H54 (cell line): ENCODE measurements at places on chromosomes 4 and X.

DNA sequence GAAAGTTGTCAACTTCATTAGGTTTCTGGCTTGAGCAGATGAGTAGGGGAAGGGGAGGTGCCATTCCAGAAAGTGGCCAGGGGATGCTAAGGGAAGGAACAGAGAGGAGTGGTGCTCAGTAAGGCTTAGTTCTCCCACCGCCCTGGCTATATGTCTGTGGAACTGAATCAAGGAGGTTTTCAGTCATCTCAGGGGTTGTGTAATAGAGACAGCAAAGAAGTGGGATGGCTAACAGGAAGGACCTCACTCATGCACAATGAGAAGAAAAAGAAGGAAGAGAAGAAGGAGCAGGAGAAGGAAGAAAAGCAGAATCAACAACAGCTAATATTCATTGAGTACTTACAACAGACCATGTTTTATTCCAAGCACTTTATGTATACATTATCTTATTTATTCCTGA is 368.7 kb downstream of the MID1IP1 start:
- DNase-seq: no peak

GRCh38 chr4:151169223-151169622 is 69.8 kb downstream of the RPS3A start:
- no peak for DNase-seq

DNA sequence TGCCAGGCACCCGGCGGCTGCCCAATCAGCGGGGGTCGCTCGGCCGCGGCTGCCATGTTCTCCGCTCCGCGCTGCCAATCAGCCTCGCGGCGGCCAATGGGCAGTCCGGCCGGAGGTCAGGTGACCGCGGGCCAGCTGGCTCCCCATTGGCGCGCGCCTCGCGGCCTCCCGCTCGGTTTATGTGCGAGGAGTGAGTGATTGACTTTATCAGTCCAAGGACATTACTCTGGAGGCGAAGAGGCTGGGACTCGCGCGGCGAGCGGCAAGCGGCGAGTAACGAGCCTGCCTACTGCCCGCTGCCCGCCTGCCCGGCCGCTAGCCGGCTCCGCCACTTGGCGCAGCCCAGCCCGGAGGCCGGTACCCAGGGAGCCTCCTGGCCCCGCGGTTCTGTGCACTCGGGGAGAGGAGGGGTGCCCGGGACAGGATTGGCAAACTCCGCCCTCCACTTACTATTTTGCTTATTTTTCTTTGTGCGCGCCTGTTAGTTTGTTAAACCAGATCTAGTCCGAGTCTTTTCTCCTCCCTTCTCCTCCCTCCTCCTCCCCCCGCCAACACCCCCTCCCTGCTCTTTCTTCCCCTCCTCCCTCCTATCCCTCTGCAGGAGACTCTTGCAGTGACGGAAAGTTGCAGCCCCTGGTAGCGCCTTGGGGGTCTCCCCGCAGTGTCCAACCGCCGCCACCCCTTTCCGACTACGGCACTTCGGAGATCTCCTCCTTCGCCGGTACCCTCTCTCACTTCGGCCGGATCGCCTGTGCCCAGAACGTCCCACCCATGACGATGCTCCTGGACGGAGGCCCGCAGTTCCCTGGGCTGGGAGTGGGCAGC is at the start of gene ZIC3:
Gene ZIC3, plus strand, starts transcription at position 207 of the 825 bp plus-strand sequence. Its CDS starts 565 bp downstream, at position 772.
- DNase-seq: no peak

DNA sequence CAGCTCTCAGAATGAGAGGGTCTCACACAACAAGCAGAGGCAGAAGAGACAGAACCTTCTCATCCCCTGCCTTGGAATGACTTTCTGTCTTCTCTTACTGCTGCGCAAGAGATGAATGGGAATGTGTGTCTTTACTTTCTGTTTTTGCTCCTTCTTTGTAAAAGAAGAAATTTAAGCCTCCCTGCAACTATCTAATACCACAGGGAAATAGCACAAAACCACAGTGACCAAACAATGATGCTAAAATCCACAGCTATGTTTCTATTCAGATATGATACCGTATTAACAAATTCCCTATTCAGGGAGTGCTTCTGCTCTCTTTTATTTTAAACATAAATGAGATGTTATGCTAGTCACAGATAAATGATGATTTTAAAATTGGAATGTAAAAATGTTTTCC is 173.8 kb upstream of the RAI2 start:
- no peak for DNase-seq

DNA sequence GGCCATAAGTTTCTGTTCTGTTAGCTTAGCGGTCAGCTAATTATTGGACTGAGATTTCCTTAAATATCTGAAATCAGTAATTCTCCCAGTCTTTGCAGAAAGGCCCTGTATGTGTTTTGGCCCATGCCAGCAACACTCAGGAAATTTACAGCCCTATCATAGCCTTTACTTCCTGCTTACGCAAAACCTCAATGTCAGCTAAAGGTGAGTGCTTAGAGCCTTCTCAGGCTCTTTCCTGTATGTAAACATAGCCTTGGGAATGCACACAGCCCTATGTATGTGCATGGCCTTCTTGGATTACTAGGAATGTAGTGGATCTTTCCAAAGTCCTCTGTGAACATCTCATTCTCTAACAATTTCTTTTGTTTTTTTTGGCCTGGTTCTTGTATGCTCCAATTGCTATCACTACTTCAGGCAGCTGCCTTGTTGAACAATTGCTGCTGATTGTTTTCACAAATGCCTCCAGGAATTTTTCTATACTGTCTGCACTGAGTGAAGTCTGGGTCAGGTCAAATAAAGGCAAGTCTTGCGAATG is 200.0 kb downstream of the PPP1R2C start:
- DNase-seq: no peak

- DNase-seq: no peak
Measured at GRCh38 chr4:108053251-108053711, 63.6 kb downstream of the HADH start.

DNA sequence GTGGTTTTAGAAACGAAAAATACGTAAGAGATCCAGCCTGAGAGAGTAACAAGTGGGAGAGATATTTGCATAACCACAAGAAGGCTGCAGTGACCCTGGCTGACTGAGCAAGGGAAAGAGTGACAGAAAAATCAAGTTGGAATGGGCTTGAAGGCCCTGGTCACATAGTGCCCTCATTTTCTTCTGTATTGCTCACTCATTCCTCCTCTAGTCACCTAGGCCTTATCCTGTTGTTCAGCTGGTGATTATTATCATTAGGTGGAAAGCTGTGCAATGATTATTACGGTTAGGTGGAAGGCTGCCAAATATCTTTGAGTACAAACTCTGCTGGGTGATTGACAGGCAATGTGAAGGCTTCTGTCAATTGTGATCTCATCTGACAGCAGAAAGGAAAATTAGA is 2384.1 kb downstream of the PCDH7 start:
- DNase-seq: no peak

DNA sequence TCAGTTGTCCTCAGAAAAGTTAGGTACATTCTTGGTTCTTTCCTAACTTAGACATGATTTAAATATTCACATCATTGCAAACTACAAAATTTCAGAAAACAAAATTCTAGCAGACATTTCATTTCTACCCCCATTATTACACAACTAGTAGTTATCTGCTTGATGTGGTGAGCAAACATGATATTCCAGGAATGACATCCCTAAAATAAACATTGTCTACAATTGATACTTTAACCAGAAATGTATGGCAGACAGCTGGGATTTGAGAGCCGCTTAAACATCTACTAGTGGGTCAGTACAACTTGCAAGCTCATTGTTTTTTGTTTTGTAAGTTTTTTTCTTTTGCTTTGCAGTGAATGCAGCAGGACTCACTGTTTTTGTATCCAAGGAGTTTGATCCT is 32.1 kb upstream of the AMBN start:
- no peak for DNase-seq

DNA sequence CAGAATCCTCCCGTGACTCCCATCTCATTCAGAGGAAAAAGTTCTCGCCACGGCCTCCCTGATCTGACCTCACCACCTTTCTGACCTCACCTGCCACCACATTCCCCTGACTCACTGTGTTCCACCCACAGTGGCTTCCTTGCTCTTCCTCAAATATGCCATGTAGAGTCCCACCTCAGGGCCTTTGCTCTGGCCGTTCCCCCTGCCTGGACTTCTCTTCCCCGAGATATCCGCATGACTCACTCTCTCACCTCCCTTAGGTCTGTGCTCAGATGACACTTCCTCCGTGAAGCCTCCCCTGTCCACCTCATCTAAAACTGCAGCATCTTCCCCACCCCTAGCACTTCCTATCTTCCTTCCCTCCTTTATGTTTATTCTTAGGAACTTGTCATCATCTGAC is 7.2 kb upstream of the TSPYL2 start:
- DNase-seq: no peak

- no peak for DNase-seq
Measured at GRCh38 chr4:39308611-39309010, 57.6 kb downstream of the RFC1 start.

DNA sequence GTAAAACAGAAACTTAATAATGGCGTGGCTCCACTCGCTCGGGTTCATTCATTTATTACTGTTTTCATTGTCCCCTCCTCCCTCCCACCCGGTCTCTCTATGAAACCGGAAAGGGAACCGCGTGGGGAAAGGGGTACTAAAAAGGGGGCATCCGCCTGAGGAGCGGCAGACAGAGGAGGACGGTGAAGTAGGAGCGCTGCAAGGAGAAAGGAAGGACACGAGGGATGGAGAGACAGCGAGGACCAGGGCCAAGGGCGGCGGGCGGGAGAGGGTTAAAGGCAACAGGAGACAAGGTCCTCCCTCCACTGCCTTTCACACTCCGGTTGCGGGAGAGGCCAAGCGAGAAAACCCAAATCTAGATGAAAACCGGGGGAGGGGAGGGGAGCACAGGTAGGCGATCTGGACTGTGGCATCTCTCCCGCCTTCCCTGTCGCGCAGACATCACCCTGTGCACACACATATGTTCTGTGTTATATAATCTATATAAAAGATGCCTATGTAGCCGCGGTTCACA is 829 bp downstream of the ELOVL6 start:
- peak; percentile 15 for DNase-seq

GRCh38 chrX:2536974-2537373 is 36.2 kb upstream of the DHRSX start:
- DNase-seq: no peak

DNA sequence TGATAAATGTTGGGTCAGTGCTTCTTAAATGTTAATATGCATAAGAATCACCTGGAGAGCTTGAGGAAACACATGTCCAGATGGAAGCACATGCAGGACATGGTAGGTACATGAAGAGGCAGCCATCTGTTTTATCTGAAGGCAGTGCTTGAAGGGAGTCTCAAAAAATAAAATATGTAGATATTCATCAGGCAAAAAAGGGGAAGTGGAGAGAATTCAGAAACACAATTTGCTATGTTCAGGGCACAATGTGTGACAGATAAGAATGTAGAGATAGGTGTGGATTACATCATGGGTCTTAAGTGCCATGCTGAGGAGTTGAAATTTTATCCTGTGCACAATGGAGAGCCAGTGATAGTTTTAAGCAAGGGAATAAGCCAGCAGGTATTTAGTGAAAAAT is 59.6 kb upstream of the CASK start:
- DNase-seq: no peak

GRCh38 chrX:133947022-133947421 is 38.4 kb downstream of the GPC3 start:
- DNase-seq: no peak

- DNase-seq: no peak
Measured at GRCh38 chr4:93351846-93352245, 476.7 kb upstream of the ATOH1 start.

- DNase-seq: peak; percentile 22
Measured at GRCh38 chr4:14841801-14842768, 160.2 kb upstream of the CPEB2 start.

DNA sequence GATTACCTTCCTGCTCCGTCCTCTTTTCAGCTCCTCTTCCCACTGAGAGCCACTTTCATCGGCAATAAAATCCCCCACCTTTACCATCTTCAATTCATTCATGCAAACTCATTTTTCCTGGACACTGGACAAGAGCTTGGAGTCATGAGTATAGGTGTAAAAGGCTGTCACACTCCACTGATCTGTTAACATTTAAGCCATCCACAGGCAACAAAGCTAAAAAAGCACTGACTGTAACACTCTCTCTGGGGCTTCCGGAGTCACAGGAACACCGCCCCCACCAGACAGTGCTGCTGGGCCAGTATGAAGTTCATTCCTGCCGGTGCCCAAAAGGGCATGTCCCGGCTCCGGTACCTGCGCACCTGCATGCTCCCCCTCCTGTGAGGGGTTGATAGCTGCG is 38.5 kb downstream of the MAGEB5 start:
- no peak for DNase-seq
